ENCODE measurements at places on chromosomes 5 and 9.

DNA sequence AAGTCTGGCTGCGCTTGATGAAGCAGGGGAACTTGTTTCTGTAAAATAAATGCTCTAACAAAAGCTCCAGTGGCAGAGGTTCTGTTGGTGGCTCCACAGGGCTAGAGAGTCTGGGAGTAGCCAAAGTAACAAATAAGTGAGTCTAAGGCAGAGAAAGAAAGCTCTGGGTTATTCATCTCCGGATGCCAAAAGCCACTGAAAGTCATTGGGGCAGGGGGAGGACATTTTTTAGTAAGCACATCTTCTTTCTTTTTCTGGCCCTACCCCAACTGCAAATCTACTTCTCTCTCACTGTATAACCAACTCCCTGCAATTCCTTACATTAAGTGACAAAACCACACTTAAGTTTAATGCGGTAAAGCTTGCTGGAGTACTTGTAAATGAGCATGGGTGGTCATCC is 141.6 kb downstream of the INSYN2B start:
- DNase-seq = no peak

DNA sequence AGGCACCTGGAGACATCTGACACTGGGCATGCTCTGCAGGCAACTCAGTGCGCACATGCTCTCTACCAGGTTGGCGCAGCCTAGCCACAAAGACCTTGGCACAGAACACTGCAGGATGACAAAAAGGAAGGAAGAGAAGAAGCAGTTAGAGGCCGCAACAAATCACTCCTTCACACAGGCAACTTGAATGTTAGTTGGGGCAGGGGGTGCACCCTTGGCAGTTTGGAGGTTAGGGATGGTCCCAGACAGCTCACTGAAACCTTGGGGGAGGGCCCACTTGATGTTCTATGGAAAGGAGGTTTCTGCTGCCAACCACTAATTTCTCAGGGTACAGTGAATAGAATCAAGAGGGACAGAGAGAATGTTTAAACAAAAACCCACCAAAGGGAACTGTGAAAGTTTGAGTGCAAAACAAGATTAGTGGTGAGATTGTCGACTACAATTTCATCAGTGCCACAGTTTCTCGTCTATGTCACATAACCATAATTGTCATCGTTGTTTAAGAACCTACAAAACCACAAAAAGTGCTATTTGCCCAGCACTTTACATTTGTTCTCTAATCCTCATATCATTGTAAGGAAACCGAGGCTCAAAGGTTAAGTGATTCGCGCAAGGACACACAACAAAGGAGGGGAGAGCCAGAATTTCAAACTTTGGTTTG is 48.7 kb downstream of the FBXW11 start:
- no peak for DNase-seq

DNA sequence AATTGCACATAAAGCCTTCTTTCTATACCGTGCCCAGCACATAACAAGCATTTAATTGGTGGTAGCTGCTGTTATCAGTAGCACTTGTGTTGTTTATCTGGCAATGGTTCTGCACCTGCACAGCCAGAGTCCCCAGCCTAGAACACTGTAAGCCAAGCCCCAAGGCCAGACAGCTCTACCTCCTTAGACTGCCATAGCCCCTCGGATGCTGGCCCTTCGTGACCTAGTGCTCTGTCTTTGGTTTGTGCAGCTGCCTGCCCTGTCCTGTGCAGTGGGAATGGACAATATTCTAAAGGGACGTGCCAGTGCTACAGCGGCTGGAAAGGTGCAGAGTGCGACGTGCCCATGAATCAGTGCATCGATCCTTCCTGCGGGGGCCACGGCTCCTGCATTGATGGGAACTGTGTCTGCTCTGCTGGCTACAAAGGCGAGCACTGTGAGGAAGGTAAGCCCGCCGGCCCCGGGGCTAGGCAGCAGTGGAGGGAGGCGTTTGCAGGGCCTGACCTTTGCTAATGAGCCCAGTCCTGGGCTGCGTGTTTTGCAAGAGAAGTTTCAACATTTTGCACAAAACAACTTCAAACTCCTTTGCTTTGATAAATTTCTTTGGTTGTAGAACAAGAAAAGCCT is 173.3 kb upstream of the WWC1 start:
- no peak for DNase-seq

DNA sequence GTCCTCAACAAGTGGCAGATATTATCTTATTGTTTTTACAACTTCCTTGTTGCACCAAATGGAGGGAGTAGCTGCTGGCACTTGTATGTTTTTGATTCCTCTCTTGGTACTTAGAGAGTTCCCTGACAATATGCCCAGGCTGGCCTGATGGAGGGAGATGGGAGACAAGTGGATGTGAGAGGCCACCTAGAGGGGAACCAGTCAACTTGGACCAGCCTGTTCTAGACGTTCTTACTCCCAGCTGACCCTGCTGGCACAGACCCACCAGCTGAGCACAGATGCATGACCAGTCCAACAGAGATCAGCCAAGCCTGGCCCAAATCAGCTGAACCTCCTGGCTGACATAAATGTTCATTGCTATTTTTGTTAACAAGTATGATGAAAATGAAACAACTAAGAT is 60.9 kb upstream of the GDNF start:
- DNase-seq = peak; percentile 83

GRCh38 chr5:91635950-91636734 is 253.0 kb upstream of the ARRDC3 start:
- no peak for DNase-seq

- no peak for DNase-seq
Measured at GRCh38 chr5:52269859-52270258, 517.9 kb upstream of the ITGA1 start.

GRCh38 chr5:32297181-32298058 is 15.3 kb downstream of the MTMR12 start:
- no peak for DNase-seq

DNA sequence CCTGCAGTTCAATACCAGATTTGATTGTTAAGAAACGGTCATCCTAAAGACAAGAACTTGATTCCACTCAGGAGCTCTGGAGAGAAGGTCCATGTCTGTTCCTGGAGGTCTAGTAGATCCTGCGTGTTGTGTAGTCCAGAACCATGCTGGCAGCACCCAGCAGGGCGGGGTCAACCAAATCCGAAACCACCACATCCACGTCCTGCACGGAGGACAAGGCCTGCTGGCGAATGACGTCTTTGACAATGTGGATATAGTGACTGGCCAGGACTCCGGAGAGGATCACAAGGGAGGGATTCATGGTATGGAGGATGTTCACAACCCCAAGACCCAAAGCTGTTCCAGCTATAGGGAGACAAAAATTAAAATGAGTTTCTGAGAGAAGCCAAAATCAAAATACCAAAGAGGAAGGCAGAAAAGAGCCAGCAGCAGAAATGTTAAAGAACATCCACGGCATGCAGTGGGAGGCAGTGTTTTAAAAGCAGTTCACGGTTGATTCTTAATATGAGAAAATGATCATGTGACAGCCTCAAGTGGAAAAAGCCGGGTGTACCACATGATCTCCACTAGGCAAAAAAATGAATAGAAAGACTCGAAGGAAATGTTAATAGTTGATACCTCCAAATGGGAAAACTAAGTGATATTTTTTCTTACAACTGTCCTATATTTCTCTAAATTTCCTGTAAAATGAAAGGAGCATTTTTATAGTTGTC is 26.7 kb downstream of the CLTA start:
- no peak for DNase-seq

- peak; percentile 43 for DNase-seq
Measured at GRCh38 chr5:59786334-59786805, 107.2 kb downstream of the PDE4D start.

DNA sequence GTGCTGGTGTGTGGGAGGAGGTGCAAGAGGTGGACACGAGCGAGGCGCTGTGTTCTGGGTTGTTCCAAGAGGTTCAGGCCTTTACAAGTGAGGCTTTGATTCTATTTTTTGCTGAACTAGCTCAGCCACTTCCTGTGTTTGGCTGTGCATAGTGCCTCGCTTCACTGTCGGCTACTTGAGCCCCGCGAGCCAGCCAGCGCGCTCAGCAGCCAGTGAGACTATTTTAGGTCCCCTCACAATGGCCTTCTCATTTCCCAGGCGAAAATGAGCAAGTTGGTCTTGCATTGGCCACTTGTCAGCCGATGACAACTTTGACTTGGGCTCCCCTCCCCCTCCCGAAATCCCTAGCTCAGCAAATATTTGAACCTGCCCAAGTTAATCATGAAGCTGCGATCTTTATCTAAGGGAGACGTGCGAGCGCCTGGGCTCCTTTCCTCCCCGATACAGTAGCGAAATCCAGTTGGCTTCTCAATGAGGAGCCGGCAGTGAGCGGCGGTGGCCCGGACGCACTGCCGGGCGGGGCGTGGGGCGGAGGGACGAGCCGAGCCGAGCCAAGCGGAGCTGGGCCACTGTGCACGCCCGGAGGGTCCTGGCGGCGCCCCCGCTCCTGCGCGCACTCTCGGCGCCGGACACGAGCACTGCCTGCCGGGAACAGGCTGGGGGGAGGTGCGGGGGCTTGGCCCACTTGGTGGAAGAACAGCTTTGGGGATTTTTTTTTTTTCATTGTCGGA is 72.6 kb downstream of the PIK3R1 start:
- DNase-seq = peak; percentile 70

DNA sequence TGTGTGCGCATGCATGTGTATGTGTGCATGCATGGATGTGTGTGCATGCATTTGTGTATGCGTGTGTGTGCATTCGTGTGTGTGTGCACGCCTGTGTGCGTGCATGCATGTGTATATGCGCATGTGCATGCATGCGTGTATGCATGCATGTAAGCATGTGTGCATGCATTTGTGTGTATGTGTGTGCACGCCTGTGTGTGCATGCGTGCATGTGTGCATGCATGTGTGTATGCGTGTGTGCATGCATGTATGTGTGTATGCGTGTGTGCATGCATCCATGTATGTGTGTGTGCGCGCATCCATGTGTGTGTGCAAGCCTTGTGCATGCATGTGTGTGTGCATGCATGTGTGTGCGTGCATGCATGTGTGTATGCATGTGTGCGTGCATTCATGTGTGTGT is 276.8 kb downstream of the PBX3 start:
- no peak for DNase-seq

- DNase-seq = no peak
Measured at GRCh38 chr5:39178861-39179260, 40.5 kb downstream of the FYB1 start.

DNA sequence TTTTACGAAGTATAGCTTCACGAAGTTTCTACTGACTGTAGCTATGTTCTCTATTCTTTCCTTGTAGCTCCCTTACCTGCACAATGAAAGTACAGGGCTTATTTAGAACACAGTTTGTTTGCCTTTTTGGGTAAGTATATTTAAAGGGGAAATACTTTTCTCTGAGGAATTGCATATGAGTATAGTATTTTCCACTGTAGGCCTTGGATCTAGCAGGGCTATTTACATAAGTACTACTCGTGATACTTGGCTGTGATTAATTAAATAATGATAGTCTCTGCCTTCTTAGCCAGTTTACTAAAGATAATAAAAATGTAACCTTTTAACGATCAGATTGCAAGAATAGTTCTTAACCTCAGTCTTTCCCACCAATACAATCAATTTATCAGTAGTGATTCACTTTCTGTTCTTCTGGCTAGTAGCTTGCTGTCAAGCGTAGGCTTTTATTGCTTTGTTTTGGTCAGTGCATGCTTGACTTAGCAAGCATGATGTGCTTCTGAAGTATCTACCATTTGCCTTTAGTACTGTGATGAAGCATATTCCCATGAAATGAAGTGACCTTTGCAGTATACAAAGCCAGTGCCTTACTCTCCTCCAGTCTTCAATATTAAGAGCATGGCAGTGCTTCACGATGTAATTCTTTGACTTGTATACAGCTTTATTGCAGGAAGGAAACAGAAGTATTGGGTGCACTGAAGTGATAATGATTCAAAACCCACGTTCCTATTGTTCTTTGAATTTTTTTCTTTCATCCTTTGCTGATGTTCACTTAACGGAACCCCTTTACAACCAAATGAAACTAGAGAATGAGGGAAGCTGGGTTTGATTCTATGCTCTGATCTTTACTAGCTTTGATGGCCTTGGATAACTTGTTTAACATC is 64.2 kb downstream of the SLC44A1 start:
- no peak for DNase-seq

DNA sequence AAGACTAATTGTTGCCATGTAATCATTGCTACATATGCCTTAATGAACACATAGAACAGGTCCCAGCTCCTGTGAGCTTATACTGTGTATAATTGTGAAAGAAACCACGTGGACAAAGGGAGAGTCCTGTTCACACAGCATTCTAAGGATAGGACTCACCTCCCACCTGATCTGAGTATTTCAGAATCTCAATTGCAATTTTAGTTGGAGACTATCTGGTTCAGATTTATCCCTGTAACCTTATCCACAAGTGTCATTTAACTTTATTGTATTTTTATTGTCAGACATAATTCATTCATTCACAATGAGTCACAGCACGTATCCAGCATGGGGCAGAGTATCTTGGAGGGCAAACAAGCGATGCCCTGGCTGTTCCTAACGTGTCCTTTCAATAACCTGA is 448.3 kb downstream of the NTRK2 start:
- no peak for DNase-seq

DNA sequence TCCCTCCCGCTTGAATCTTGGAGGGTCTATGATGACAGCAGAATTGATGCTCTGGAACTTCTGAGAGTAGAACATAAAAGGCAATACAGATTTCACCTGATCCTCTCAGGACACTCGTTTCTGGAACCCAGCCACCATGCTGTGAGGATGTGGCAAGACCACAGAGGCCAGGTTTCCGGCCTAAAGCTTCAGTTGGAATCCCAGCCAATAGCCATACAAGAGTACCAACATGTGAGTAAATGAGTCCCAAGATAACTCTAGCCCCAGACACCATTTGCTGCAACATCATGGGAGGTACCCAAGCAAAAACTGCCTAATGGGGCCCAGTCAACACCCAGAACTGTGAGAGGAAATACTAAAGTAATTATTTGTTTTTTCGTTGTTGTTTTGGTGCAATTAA is 65.7 kb upstream of the MARCHF11 start:
- DNase-seq = peak; percentile 2

- no peak for DNase-seq
Measured at GRCh38 chr5:77210091-77210963, at the start of gene PDE8B. Gene PDE8B, plus strand, starts transcription at chr5:77210680. Its CDS starts 246 bp downstream, at chr5:77210926.

DNA sequence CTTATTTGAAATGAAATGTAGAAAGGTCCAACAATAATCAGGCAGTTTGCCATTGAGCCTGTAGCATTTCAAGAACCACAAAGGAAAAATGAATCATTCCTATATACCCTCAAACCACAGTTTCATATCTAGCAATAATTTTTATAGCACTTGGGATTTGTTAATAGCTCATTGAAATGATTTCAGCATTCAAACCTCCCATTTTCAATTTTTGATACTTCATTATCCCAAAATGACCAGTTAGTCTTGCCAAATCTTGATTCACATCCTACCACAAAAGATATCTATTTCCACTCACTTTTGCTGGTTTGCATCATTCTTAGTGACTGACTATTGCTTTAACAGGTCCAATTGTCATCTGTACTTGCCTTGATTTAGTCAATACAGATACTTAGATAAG is 790.1 kb downstream of the TLE1 start:
- peak; percentile 9 for DNase-seq

- DNase-seq = no peak
Measured at GRCh38 chr9:253539-253938, 38.9 kb downstream of the DOCK8 start.

GRCh38 chr9:120299785-120300184 is 280.2 kb downstream of the CDK5RAP2 start:
- DNase-seq = no peak
